ENCODE measurements at places on chromosomes 2 and 18.

DNA sequence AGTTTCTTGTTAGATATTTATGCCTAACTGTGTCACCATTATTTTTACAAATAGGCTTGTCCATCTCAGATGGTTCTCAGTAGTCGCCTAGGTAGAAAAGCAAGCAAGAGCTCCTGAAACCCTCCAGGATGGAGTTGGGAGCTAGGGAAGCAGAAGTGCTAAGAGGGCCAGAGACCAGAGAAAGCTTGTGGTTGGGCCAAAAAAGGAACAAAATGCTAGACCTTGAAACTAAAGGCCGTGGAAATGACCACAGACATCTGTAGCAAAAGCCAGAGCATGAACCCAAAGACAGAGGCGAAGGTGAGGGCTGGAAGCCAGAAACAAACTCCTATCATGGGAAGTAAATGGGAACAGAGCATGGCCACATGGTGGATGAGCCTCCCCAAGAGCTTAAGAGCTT lies 29.9 kb upstream of the RMDN2 start:
- DNase-seq = no peak

DNA sequence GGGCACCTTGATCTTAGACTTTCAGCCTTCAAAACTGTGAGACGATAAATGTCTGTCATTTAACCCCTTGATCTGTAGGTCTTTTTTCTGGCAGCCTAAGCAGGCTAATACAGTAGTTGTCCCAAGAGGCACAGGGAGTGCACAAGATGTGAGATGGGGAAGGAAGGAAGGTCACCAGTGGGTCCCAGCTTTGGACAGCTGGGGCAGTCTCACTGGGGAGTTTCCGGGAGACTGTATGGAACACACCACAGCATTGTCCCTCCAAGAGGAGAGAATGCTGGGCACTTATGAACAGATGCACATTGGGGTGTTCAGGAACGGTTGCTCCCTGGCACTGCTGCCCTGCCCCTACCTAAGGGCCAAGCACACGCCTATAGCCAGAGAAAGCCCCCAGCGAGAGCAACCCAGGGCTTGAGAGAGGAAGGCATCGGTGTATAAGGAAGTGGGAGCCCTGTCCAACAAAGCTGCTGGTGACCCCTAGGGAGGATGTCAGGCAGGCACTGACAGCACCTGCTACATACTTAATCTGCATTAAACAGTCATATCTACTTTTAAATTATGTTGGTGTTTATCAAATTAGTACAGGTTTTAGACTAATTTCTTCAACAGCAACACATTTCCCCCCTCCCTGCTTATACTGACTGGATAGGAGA lies 11.6 kb upstream of the NCK2 start:
- no peak for DNase-seq

DNA sequence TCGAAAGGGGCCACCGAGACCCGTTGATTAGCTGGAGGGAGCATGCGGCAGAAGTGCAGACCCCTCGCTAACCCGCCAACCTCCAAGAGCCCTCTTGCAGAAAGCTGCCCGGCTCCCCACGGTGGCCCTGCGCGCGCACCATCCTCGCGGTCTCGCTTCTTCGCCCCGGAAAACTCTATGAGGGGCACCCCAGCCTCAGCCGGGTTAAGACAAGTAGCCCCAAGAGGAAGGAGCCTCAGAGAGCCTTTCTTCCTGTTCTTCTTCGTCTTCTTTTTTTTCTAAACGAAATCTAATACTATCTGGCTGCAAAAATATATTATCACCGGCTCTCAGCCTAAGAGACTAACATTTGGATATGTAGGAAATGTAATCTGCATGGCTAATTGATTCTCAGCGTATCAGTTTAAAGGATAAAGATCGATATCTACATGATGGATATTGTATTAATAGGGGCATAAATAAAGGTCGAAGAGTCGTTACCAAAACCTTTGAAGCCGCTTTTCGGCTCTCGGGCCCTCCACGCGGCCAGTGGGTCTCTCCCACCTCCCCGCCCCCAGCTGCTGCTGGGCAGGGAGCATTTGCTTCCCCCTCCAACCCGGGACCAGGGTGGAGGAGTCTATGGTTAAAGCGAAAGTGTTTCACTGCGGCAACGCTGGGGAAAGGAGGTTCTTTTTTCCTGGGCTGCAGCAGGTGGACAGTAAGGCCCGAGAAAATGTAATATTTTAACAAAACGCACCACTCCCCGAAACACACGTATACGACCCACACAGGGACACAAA lies 6.1 kb upstream of the PAX3 start:
- no peak for DNase-seq

- DNase-seq = no peak
These were observed 301.4 kb upstream of the SYT4 start for GRCh38 chr18:43578706-43579105.

DNA sequence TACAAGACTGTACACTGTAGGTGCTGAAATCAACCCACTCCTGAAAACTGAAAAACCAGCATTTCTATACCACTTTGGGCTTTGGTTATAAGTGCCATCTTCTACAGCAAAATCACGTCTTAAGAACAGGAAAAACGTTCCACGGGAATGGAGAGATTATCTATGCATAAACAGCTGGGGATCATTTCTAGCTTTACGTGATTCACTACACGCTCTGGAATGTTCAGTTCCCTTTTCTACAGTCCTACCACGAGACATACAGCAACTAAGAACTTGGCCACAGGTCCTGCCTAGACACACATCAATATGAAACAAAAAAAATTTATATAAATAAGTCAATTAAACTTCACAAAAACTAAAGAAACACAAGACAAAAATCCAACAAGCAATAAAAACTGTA lies 3.6 kb downstream of the CXCR4 start:
- DNase-seq = no peak

DNA sequence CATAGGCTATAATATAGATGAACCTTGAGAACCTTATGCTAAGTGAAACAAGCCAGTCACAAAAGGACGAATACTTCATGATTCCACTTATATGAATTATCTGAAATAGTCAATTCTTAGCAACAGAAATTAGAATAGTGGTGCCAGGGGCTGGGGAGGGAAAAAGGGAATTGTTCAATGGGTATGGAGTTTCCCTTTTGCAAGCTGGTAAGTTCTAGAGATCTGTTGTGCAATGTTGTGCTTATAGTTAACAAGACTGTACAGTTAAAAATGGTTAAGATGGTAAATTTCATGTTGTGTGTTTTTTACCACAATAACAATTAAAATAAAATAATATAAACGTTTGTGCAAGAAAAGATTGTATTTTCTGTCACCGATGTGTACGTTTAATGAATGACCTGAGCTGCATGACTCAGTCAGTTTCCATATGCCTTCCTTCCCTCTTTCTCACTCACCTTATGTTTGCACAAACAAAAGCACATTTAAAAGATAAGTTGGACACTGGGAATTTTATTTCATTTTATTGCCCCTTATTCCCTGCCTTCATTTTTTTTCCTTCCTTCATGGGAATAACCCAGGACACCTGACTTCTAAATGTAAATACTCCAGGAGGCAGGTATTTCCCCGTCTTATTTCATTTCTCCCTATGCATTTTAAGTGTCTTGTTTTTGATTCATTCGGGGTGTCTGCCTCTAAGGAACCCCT lies 143.7 kb upstream of the TTC39C start:
- no peak for DNase-seq

DNA sequence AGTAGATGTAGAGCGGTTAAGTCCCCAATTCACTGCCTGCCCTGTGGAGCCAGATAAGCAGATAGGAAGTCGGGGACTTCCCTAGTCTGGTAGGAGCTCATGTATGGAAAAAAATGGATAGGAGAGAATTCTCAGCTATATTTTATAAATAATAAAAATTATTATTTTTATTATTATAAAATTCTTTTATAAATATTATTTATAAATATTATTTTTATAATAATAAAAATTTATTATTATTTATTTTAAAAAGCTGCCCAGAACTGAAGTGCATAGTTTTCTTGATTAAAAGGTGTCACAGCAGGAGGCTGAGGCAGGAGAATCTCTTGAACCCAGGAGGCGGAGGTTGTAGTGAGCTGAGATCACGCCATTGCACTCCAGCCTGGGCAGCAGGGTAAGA lies 97.4 kb downstream of the ADAM23 start:
- DNase-seq = no peak

- no peak for DNase-seq
These were observed 53.6 kb upstream of the ATP8B1 start for GRCh38 chr18:57856557-57857280.

- DNase-seq = no peak
These were observed 8.9 kb downstream of the RAB31 start for GRCh38 chr18:9716780-9717563.

All from activated T-cell treated with anti-CD3 and anti-CD28 coated beads for 1 hour (primary cell).